Naive thymus-derived CD8-positive, alpha-beta T cell (primary cell): ENCODE measurements at places on chromosomes 5 and 9. TPM values are rescaled to one million over a fixed set of nuclear protein-coding genes. Genes with fewer than 3 reads are reported as not detected.

The BSPRY gene
- total RNA-seq, result 0.36 TPM

The ADGRV1 gene
- 0.13 TPM for total RNA-seq

The SAXO1 gene
- total RNA-seq, result 0.26 TPM

The FGF18 gene
- 0.38 TPM for total RNA-seq

The TLR4 gene
- total RNA-seq, result 0.52 TPM

The ACOT12 gene
- total RNA-seq, result not detected

The CCDC152 gene
- total RNA-seq, result 7.8 TPM

The IFNK gene
- not detected for total RNA-seq

The FABP6 gene
- total RNA-seq, result not detected
